ENCODE measurements at places on chromosomes 5 and 9.

DNA sequence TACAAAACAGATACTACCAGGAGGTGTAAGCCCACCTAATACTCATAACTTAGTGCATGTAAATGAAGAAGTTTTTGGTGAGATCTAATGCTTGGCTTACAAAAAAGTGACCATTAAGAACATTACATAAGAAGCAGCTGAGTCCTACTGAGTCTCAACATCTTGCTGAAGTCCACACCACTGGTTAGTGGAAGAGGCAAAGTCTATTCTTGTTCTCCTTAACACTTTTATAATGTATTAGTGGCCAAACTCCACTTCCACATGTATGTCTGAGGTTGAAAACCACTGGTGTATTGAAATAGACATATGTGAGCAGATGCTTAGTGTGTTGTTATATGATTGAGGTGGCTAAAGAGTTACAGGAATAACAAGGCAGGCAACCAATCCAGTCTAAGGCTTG is 18.9 kb upstream of the GDA start:
- no peak for ATAC-seq

- ATAC-seq = peak; percentile 86
Measured at GRCh38 chr5:102778478-102778877, 23.4 kb downstream of the PAM start.

- ATAC-seq = peak; percentile 61
Measured at GRCh38 chr9:89422151-89422975, 75.5 kb downstream of the SEMA4D start.

- ATAC-seq = peak; percentile 96
Measured at GRCh38 chr9:68974431-68974830, 39.5 kb downstream of the PRKACG start.

GRCh38 chr9:20315677-20316076 is 306.6 kb downstream of the MLLT3 start:
- ATAC-seq = peak; percentile 73

DNA sequence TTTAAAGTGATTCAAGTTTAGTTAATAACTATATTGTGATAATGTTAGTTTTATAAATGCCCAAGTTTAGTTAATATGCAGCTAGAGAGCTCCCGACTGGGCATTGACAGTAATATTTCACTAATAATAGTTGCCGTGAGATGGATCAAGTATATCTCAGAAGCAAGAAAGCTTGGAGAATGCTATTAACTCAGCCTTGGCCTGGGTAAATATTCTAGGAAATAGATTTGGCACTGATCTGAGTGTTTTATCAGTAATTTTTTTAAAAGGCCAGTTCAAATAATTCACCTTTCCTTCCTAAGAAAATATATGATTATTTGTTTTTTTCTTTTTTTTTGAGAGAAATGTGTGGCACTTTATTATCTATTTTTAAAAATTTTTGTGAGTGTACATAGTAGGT is 305.3 kb downstream of the CSNK1G3 start:
- no peak for ATAC-seq

DNA sequence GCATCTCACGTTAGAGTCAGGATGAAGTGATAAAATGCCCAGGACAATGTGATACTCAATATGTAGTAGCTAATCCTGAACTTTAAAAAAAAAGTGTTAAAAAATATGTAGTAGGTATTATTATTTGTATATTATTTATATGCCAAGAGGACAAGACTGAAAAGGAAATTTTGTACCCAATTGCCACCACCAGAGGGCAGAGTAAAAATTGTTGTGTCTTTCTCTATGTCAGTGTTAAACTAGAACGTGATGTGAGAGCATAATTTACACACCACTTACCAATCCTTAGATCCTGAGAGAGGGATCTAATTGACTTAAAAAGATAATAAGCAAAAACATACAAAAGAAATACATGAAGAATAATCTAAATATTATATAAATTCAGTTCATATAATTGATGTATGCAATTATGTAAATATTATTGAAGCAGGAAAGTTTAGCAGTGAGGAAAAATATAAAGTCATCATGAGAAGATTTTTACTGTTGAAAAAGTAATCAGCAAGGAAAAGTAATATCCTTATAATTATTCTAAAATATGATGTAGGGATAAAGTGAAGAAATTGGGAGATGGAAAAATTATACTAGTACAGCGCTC is 288.9 kb downstream of the RAB3C start:
- ATAC-seq = peak; percentile 40

DNA sequence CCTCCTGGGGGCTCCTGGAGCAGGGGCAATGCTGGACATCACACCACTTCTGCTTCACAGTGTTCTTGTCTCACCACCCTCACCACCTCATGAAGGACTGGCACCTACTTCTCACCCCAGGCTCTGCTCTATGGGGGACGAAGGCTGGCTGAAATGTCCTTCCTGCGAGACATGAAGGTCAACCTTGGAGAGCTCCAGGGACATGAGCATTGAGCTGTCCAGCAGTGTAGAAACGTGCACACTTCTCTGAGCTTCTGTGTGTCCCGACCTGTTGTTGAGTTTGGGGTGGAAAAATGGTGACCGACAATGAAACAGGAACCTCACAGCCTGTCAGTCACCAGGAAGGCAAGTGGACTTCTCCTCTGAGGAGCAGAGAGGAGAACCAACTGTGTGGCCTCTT is 68.6 kb upstream of the ADAMTS16 start:
- ATAC-seq = no peak

- no peak for ATAC-seq
Measured at GRCh38 chr5:112977440-112977861, 853 bp downstream of the DCP2 start.

DNA sequence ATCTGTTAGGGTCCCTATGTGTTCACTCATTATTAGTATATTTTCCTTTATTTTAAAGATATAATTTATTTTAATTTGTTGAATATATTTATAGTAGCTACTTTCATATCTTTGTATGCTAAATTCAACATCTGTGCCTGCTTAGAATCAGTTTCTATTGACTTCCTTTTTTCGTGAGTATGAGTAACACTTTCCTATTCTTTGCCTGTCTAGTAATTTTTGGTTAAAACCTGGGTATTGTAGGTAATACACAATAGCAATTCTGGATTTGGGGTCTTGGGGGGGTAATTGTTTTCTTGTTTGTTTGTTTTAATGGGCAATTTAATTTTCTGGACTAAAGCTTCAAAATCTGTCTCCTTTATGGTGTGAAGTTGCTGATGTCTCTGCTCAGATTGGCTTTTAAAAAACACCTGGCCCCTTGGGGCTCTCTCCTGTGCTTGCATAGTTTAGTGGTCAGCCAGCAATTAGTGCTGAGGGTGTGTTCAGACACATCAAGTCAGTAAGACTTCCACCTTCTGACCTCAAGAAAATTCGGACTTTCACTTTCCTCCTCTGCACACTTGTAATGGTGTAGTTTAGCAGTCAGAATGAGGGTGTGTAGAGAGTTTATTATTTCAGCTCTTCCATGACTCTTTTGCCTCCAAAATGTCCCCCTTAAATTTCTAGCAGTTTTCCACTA is 124.4 kb upstream of the MAP1B start:
- no peak for ATAC-seq

- no peak for ATAC-seq
Measured at GRCh38 chr5:137752905-137753690, 1.1 kb downstream of the HNRNPA0 start.

GRCh38 chr9:130599625-130600024 is 20.2 kb downstream of the FUBP3 start:
- no peak for ATAC-seq

- ATAC-seq = peak; percentile 12
Measured at GRCh38 chr5:176447591-176447977, 601 bp upstream of the FAF2 start.

DNA sequence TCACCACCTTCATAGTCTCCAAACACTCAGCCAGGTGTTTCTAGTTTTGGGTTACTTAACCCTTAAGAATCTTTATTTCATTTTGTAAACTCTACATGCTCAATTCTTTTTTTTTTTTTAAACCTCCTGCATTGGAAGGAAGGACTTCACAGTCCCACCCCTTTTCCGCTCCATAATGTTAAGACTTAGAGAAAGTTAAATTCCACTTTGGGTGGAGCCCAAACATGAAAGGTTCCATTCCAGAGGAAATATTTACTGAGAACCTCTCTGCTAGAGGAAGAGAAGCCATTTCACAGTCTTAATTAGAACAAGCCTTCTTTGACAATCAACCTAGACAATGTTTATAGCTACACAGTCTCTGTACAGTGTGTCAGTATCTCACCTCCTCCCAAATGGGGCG is 312.3 kb downstream of the MLLT3 start:
- no peak for ATAC-seq

- ATAC-seq = no peak
Measured at GRCh38 chr9:72149231-72149975, at the start of gene GDA. Gene GDA, plus strand, starts transcription at chr9:72149440. Its CDS starts 120 bp downstream, at chr9:72149560.

GRCh38 chr5:150488519-150489359 is 19.2 kb upstream of the NDST1 start:
- no peak for ATAC-seq

DNA sequence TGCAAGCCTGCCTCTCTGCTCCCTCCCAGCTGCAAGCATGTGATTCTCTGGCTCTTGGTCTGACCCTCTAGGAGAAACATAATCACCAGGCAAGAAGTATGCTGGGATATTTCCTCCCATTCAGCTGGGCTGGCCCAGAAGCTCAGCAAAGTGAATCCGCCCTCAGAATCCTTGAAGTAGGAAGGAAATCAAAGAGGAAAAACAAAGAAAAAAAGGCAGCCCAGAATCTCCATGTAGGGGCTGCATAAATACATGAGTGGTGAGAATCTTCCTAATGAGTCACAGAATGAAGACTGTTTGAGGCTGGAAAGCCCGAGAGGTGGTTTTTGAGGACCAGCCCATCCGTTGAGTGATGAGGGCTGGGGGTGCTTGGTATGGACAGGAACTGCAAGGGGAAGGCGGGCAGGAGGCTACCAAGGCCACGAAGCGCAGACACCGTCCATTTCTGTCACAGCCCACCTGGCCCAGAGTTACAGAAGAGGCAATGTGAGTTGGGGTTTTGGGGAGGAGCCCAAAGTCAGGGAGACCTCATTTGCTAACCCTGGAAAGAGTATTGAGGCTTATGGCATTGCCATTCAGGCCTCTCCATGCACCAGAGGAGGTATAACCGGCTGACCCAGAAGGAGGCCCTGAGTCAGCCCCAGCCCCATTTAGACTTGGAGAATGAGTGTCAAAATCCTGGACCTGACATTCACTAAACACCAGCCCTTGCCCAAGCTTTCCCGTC is 33.4 kb upstream of the TGFBR1 start:
- peak; percentile 60 for ATAC-seq

DNA sequence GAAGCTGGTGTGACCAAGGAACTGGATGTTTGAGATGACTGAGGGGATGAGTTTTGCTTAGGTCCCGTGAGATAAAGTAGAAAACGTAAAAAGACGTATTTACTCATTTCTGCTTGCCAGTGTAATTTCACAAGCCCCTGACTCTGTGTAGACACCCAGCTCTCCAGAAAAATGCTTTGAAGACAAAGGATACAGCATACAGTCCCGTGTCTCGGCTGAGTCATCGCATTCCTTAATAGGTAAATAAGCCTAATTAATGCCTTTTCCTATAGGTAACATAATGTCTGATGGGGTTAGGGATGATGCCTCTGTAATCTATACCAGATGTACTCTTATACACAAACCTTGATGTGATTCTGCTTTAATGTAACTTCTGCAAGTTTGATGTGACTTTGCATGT is 20.2 kb downstream of the S100Z start:
- no peak for ATAC-seq

- ATAC-seq = peak; percentile 15
Measured at GRCh38 chr9:83966209-83966582, 13.8 kb downstream of the HNRNPK start.

- peak; percentile 43 for ATAC-seq
Measured at GRCh38 chr5:134537297-134537696, 11.8 kb downstream of the JADE2 start.

- peak; percentile 99 for ATAC-seq
Measured at GRCh38 chr9:6015278-6016157, at the start of gene RANBP6. Gene RANBP6, minus strand, starts transcription at chr9:6015624. Its CDS starts 17 bp downstream, at chr9:6015607.

- no peak for ATAC-seq
Measured at GRCh38 chr9:34378376-34379060, 1.8 kb upstream of the MYORG start.

GRCh38 chr9:77328102-77328501 is 150.8 kb downstream of the VPS13A start:
- ATAC-seq = no peak

DNA sequence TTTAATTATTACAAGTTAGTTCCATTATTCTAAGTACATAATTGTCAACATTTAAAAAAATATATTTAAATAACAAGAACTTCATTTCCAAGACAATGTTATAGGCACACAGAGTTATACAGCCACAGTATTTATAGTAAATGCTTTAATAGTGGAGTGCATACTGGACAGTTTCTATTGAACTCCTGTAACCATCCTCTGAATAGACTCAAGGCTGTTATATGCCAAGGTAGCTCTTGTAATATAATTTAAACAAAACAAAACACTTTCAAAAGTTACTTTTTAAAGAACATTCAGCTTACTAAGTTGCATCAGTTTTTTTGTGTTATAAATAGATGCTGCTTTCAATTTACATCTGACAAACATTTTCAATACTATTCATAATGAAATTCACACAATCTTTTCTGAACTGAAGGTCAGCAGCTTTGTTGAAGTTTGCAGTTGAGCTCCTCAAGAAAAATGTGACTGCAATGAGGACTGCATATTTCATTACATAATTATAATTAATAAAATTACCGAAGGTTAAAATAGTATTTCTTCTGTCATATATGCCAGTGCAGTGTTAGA is 549.9 kb upstream of the CYLC2 start:
- no peak for ATAC-seq

GRCh38 chr9:132988244-132989013 is 9.9 kb downstream of the GFI1B start:
- ATAC-seq = no peak

DNA sequence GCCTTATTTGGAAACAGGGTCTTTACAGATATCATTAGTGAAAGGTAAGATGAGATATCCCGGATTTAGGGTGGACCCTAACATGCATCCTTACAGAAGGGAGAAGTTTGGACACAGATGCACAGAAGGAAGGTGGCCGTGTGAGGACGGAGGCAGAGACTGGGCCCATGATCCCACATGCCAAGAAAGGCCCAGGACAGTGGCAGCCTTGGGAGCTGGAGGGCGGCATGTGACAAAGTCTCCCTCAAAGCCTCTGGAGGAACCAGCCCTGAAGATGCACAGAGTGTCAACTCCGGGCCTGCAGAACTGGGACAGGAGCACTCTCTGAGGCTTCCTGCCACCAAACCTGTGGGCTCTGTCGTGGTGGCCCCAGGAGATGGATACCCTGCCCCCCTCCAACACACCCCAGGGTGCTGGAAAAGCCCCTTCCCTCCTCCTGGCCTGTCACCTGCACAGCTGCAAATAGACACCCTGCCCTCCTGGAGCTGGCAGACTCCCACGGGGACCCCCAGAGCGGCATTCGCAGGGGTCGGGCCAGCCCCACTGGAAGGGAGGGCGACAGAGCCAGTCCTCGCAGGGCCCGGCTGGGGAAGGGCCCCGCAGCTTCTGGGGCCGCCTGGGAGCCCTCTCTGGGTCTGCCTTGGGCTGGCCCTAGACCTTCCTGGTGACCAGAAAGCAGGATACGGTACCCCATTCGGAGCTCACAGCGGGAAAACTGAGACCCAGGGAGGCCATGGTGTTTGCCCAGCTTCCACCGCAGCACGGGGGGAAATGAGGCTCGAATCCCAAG is 7.9 kb downstream of the NACC2 start:
- ATAC-seq = no peak

- ATAC-seq = peak; percentile 44
Measured at GRCh38 chr9:137045294-137046087, 486 bp downstream of the NPDC1 start.

Measured in activated T-helper 17 cell treated with anti-CD3 and anti-CD28 coated beads, Interleukin-2, amount 50 U/mL, for 72 hours (primary cell).